H9 (cell line): ENCODE measurements at places on chromosomes 12 and 14.

- no peak for DNase-seq
Measured at GRCh38 chr12:26524862-26525465, 308.0 kb downstream of the ITPR2 start.

GRCh38 chr14:20905676-20906075 lies 14.5 kb downstream of the RNASE3 start:
- DNase-seq: no peak

- peak; percentile 78 for DNase-seq
Measured at GRCh38 chr12:130126023-130126432, 36.2 kb upstream of the FZD10 start.

DNA sequence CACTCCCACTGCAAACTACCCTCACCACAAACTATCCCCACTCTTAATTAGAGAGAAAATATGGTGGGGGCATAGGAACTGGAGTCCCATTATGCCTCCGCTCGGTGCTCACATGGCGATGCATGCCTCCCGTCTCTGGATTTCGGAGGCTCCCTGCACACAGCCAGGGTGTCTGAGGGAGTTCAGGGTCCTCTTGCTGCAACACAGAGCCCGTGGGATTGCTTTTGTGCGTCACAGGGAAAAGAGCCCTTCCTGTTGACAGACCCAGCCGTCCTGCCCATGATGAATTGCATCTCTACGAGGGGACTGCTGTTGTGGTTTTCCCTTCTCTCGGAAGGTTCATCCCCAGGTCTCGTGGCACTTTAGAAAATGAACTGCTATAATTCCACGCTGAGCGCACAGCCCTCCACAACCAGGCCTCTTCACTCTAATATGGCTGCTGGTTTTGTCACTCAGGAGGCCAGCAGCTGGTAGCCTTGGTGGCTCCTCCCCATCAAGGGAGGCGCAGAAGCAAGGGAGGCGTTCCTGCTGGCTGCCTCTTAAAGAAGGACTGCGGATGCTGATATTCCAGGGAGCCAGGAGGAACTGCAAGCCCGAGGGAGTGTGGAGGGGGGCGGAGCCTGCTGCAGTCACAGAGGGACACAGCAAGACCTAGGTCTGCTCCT lies 158.0 kb downstream of the KCNA5 start:
- DNase-seq: peak; percentile 90

DNA sequence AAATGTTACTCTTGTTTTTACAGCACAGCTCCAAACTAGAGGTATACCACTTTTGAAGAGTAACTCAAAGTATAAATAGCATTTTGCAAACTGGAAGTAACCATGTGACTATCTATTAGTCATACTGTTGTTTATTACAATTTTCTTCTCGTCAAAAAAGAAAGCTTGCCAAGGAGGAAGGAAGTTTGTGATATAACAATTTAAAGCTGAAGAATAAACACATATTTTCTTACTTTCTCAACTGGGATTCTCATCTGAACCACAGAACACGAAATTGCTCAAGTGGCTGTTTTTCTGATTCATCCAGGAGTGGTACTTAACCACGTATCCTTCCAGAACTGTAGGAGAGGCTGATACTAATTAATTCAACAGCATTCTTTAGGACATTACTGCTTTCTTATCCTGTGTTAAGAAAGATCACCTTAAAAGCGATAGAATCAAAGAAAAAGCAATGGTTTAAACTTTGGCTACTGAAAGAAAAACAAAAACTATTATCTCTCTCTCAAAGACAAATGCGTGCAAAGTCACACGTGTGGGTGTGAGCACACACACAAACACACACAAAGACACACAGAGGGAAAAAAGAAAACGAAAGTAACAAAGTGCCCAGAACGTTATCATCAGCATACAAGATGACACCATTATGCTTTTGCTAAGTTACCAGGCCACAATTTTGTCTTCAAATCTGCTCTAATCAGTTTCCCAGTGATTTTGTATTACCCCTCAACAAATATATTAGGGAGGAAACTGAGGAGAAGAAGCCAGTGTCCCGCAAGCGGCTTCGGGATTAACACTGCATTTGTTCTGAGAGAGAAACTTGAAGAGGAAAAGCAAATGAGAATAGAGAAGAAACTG lies at the start of gene CLEC2B:
Gene CLEC2B (minus strand): TSS at position 48 of the 855 bp plus-strand sequence.
- DNase-seq: no peak

- DNase-seq: no peak
Measured at GRCh38 chr14:37673439-37673838, 78.0 kb downstream of the TTC6 start.

- DNase-seq: no peak
Measured at GRCh38 chr14:51248016-51248987, 8.3 kb downstream of the TMX1 start.
